ENCODE measurements at places on chromosomes 13 and 19. TPM values are rescaled to one million over a fixed set of nuclear protein-coding genes. Genes with fewer than 3 reads are reported as not detected.

The ILF3 gene
- total RNA-seq = 97.4 TPM

The NLRP7 gene
- total RNA-seq = 0.13 TPM

The ICAM4 gene
- total RNA-seq = 4.0 TPM

The APC2 gene
- under 0.01 TPM for total RNA-seq

The ADPRHL1 gene
- total RNA-seq = 1.0 TPM

The CKAP2 gene
- 8.6 TPM for total RNA-seq

The REEP6 gene
- total RNA-seq = 3.6 TPM

The IL12RB1 gene
- total RNA-seq = under 0.01 TPM

The KIR3DL1 gene
- not detected for total RNA-seq

The C3 gene
- 1.3 TPM for total RNA-seq

The GRK1 gene
- not detected for total RNA-seq

The LPAR6 gene
- total RNA-seq = 24.5 TPM

The CGB7 gene
- total RNA-seq = 1.1 TPM

The SERPINE3 gene
- total RNA-seq = not detected

The PLK5 gene
- not detected for total RNA-seq

The PLVAP gene
- not detected for total RNA-seq

The FXYD1 gene
- not detected for total RNA-seq

The SIGLEC11 gene
- not detected for total RNA-seq

The SHANK1 gene
- under 0.01 TPM for total RNA-seq

The ZNF439 gene
- 0.53 TPM for total RNA-seq

The ZNF441 gene
- total RNA-seq = 7.6 TPM

The PRX gene
- 1.4 TPM for total RNA-seq

The ATP8B3 gene
- 1.4 TPM for total RNA-seq

The SYNGR4 gene
- total RNA-seq = not detected

Data from bronchial epithelial cell (primary cell).